ENCODE measurements at places on chromosomes 5 and 9. TPM values are rescaled to one million over a fixed set of nuclear protein-coding genes. Genes with fewer than 3 reads are reported as not detected.

GRCh38 chr5:157947156-157947555 lies 88.2 kb upstream of the CLINT1 start:
- H3K27me3 ChIP-seq: no peaks in the 10 kb centered on the region
- no peak overlapping the region for H3K4me3 ChIP-seq
- no peaks in the 10 kb centered on the region for H3K36me3 ChIP-seq
- no peak overlapping the region for H3K27ac ChIP-seq

DNA sequence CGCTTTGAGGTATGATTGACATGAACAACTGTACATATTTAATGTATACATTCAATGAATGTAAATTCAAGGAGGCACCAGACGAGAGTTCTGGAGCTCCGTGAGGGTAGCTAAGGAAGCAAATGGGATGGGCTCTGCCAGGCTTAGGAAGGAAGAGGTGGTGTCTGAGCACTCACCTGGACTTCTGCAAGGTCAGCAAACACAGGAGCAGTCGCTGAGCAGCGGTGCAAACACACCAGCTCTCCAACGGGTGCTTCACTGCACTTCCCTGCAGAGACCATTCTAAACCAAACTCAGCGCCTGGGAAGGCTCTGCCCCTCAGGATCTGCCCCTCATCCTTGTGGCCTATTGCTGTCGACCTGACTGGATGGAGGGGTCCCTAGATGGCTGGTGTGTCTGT lies 101.5 kb downstream of the COL23A1 start:
- no peaks in the 10 kb centered on the region for H3K27me3 ChIP-seq
- no peak for DNase-seq
- no peak overlapping the region for H3K27ac ChIP-seq
- no peak overlapping the region for H3K4me3 ChIP-seq
- no peaks in the 10 kb centered on the region for H3K36me3 ChIP-seq
- H3K4me1 ChIP-seq: no peaks in the 10 kb centered on the region

DNA sequence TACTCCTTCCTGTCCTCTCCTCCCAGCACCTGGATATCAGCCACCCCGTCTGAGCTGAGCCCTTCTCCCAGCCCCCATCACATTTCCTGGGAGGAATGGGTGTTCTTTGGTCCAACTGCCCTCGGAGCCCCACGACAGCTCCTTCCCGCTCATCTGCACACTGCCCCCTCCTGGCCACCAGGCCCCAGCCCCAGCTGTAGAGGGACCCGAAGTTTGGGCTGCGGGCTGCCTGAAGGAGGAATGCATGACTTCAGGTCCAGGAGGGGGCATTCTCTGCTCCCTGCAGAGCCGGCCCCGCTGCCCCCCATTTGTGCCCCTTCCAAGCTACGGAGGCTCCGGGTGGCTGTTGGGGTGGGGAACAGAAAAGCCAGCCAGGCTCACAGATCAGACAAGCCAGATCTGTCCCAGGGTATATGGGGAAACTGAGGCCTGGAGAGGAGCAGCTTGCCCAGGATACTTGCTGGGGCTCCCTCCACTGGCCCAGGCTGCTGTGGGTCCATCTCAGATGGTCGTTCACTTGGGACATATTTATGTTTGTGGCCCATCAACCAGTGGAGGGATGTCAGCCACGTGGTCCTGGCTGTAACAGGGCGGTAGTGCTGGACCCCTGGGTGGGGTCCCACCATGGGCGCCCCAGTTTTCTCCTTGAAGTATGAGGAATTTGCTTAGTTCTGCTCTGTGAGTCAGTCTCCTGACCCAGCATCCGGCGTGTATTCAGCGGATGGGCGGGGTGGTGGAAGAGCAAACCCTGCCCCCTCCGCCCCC lies 33.1 kb downstream of the DAB2IP start:
- peak; percentile 80 for DNase-seq
- H3K27ac ChIP-seq: no peak overlapping the region
- no peak overlapping the region for H3K4me3 ChIP-seq
- no peaks in the 10 kb centered on the region for H3K4me1 ChIP-seq
- no peaks in the 10 kb centered on the region for H3K27me3 ChIP-seq

- H3K4me3 ChIP-seq: no peak overlapping the region
- no peak overlapping the region for H3K27ac ChIP-seq
- peaks cover 4% of the 10 kb centered on the region for H3K4me1 ChIP-seq
- DNase-seq: peak; percentile 82
- no peaks in the 10 kb centered on the region for H3K36me3 ChIP-seq
These were observed 9.3 kb upstream of the SCGB3A1 start for GRCh38 chr5:180600554-180601041.

GRCh38 chr5:76104027-76104426 lies 20.8 kb downstream of the SV2C start:
- no peak overlapping the region for H3K4me3 ChIP-seq
- H3K27ac ChIP-seq: no peak overlapping the region
- no peaks in the 10 kb centered on the region for H3K36me3 ChIP-seq

- no peak overlapping the region for H3K27ac ChIP-seq
- no peak overlapping the region for H3K4me3 ChIP-seq
- H3K27me3 ChIP-seq: no peaks in the 10 kb centered on the region
These were observed 92.1 kb upstream of the PHYKPL start for GRCh38 chr5:178324481-178325310.

DNA sequence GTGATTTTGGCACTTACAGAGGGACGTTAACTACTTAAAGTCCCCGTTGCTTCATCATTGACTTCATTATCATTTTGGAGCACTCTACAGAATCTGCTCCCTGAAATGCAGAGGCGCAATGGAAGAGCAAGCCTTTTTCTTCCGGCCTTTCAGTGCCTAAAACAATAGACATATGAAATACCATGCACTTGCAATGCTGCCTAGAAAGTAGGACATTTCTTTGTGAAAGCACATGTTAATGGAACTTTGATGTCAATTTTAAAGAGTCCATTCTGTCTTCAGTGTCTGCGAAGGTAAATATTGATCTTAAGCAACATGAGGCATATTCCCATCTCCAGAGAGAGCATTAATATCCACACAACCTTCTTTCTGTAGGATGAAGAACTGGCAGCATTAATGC lies 36.3 kb downstream of the ITGA2 start:
- H3K27ac ChIP-seq: no peak overlapping the region
- H3K36me3 ChIP-seq: no peaks in the 10 kb centered on the region
- H3K4me1 ChIP-seq: peaks cover 8% of the 10 kb centered on the region
- no peaks in the 10 kb centered on the region for H3K27me3 ChIP-seq
- H3K4me3 ChIP-seq: no peak overlapping the region
- DNase-seq: no peak

GRCh38 chr5:147701468-147701867 lies 81.1 kb downstream of the JAKMIP2 start:
- no peaks in the 10 kb centered on the region for H3K4me1 ChIP-seq
- H3K27me3 ChIP-seq: no peaks in the 10 kb centered on the region
- H3K4me3 ChIP-seq: no peak overlapping the region
- no peak overlapping the region for H3K27ac ChIP-seq
- H3K36me3 ChIP-seq: no peaks in the 10 kb centered on the region

BRINP1 gene
- 1.5 TPM for total RNA-seq

TRPM3 gene
- 0.35 TPM for total RNA-seq

PLEKHG4B gene
- total RNA-seq: 2.0 TPM

BAAT gene
- 1.0 TPM for total RNA-seq

XRCC4 gene
- total RNA-seq: 5.9 TPM

SPATA6L gene
- 12.6 TPM for total RNA-seq

Measured in upper lobe of right lung (tissue), 1 donor.